ENCODE measurements at places on chromosomes 5 and 9.

GRCh38 chr5:39423331-39423751 lies 1.4 kb downstream of the DAB2 start:
- DNase-seq: no peak

DNA sequence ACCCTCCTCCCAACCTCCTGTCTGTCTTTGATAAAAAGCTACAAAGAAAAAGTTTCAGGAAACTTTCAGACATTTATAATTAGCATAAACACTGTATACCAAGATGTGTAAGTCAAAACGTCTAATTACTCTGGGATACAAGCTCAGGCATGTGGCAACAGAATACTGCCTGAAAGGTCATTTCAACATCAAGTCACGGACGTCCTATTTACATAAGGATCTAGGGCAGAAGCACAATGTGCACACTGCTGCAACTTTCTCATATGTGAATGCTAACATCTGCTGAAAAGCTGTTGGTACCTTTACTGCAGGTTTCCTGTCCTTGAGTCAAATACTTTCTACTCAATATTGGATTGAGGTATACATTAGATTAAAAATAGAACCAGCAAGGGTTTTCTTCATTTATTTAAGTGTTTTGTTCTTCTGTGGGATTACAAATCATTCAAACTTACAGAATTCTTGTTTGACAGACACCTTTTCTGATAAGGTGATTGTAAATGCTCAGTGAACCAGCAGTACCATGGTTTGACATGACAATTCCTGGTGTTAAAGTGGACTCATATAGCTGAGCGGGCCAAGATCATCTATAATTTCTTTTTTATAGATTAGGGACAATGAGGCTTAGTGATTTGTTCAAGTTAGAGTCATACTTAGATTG lies 36.8 kb downstream of the ELL2 start:
- no peak for DNase-seq

DNA sequence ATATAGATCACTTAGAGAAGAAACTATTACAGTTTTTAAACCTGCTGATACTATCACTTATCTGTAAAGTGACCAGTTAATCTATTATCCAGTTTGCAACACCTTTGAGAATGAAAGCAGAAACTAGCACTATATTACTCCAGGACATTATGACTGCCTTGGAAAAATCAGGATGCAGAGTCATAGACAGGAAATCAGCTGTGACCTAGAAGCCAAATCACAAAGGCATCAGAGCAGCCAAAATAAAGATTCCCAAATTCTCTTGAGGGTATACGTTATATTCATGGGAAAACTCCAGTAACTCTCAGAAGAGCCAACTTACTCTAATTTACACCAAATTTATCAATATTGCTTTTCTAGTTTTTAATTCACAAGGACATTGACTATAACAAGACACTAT lies 49.9 kb downstream of the CDO1 start:
- no peak for DNase-seq

GRCh38 chr5:175845229-175845628 lies 26.1 kb upstream of the CPLX2 start:
- DNase-seq: no peak

DNA sequence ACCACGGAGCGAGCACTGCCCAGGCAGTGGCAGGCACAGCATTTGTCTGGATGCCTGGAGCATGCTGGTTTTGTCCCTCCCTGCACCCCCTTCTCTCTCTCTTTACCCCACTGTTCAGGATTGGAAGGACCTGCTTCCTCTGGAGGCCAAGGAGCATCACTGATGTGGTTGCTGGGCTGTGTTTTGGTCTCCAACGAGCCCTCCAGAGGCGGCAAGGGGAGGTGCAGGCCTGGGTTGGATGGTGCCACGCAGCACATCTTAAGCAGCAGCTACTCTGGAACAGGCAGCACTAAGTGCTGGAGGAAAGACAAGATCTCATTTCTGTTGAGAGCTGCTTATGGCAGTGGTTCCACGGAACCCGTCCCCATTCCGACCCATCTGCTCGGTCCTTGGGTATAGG lies 139.6 kb downstream of the CMYA5 start:
- no peak for DNase-seq

- DNase-seq: no peak
These were observed 4.7 kb downstream of the ABCA1 start for GRCh38 chr9:104923289-104923688.

DNA sequence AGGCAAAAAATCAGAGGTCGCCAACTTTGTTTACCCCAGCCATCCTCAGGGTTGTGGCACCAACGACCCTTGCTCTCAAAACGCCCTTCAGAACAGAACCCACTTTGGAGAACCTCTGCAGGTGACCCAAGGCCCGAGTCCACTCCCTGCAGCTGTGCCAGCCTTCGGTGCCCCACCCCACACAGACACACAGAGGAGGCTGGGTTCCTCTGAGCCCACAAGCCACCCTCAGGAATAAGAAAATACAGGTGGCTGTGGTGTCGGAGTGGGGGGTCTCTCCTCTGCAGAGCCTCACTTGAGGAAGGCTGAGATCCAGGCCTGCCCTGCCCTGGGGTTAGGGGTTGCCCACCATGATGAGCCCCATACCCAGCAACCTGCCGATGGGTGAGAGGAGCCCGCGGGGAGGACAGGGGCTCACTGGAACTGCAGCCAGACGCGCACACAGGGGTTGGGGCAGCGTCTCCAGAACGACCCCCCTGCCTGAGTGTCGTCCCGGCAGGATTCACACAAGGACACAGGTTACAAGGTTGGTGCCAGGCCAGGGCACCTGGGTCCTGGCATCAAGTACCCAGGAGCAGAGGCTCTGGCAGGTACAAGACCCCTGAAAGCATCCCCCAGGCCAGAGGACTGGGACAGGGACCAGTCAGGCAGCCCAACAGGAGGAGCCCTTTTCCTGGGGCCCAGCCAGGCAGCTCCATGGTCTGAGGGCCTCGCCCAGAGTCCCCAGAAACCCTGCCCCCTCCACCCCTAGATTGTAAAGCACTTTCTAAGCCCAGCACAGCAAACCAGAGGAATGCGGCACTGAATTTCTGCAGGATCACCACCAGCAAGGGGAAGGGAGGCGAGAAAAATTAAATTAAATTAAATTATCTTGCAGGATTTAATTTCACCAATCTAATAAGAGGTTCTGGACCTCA lies 40.0 kb downstream of the NACC2 start:
- no peak for DNase-seq

DNA sequence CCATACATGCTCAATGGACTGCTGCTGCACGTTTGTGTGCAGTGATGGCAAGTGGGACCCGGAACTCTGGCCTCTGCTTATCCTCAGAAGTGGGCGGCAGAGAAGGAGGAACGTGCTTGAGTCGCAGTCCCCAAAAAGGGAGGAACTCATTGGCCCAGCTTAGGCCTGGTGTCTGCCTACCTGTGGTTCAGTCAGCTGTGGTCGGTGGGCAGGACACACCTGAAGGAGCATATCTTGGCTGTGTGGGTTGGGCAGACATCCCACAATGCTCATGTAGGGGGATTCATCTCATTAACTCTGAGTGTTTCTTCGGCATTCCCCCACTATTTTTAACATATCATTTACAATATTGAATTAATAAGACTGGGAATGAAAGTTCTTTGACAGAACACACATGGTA lies 122.9 kb upstream of the IL12B start:
- no peak for DNase-seq

- DNase-seq: no peak
These were observed 31.7 kb downstream of the GLT6D1 start for GRCh38 chr9:135607401-135608293.

- DNase-seq: no peak
These were observed 38.0 kb upstream of the LRRC14B start for GRCh38 chr5:153256-153655.

All from NCI-H510A (cell line).